ENCODE measurements at places on chromosomes 11 and 22.

GRCh38 chr11:105167244-105167643, 27.7 kb upstream of the CARD18 start:
- DNase-seq = no peak

GRCh38 chr11:8624698-8625097, 30.7 kb upstream of the STK33 start:
- no peak for DNase-seq

DNA sequence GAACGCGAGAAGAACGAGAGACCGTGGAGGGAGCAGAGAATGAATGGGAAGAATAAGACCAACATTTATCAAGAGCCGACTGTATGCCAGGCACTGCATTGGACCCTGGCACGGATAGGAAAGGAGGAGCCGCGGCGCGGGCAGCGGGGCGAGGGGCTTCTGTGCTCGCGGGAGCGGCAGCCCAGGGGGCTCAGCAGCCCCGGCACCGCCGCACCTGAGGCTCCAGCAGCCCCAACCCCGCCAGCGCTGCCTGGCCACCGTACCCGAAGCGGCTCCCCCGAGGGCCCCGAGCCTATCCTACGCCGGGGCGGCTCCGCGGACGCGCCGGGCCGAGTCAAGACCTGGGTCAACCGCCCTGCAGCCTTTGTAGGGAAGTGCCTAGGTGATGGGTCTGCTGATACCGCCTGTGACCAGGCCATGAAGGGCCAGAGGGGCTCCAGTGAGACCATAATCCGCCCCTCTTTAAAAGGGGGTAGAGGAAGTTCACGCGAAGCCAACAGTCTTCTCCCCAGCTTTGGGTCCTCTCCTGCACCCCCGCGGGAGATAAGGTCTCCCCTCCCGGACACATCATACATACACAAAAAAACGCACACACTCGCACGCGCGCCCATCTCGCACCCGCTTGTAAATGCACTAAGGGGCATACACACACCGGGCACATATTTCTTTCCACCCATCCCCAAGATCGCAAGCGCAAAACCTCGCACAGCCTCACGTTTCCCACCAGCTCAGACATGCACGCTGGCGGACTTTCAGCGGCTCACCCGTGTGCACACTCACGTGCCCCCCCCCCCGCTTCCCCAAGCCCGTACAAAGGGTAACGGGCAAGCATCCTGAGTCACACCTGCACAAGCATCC, 935 bp upstream of the RTN4RL2 start:
- DNase-seq = no peak

DNA sequence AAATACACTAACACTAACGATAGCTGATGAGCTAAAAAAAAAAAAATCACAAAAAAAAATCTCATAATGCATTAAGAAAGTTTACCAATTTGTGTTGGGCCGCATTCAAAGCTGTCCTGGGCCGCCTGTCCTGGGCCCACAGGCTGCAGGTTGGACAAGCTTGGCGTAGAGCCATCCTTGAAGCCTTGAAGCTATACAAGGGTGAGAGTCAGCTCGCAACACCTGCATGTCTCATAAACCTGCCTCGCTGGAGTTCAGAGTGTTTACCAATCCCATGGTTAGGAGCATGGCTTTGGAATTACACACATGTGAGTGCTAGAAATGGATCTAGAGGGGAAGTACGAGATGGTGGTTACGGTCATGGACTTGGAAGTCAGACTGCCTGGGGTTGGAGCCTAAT, 453.7 kb downstream of the INSC start:
- DNase-seq = no peak

DNA sequence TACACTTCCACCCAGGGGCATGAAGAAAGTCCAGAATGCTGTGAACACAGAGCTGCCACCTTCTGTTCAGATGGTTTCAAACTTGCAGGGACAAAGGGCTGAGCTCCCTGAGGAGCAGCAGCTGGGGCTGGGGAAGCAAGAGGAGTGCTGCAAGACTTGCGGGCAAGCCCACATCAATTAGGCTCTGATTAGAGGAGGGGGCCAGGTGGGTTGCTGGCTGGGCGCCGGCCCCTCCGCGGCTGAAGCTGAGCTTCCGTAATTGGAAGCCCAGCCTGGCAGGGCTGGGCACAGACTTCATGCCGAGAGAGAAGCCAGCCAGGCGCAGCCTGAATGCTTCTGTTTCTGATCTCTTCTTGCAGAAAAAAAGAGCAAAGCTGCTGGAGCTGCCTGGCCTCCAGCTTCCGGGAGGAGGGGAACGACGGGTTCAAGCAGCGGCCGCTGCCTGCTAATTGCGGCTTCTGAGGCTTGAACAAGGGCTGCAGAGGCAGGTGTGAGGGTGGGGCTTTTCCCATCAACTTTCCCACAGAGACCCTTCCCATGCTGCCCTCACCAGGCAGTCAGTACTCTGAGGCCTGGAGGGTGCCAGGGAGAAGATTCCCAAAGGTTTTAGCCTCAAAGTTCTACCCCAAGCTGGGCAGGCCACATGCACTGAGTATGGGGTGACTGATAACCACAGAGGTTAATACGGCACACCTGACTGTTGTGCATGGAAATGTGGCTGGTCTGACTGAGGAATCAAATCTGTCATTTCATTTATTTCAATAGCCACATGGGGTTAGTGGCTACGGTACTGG, 91.1 kb upstream of the LMO1 start:
- no peak for DNase-seq

DNA sequence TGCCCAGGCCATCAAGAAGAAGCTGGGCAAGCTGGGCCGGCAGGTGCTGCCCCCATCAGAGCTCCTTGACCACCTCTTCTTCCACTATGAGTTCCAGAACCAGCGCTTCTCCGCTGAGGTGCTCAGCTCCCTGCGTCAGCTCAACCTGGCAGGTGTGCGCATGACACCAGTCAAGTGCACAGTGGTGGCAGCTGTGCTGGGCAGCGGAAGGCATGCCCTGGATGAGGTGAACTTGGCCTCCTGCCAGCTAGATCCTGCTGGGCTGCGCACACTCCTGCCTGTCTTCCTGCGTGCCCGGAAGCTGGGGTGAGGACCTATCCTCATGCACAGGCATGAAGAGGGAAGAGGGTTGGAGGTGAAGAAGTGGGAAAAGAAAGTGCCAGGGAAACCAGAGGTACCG, 5.3 kb upstream of the NHERF4 start:
- no peak for DNase-seq

GRCh38 chr22:41175546-41175945, 29.6 kb upstream of the L3MBTL2 start:
- DNase-seq = no peak

GRCh38 chr11:126138636-126139035, 72.8 kb downstream of the RPUSD4 start:
- no peak for DNase-seq

- no peak for DNase-seq
Observed at GRCh38 chr11:128058580-128059208, 528.7 kb downstream of the ETS1 start.

GRCh38 chr11:44658506-44658850, 68.3 kb upstream of the TSPAN18 start:
- no peak for DNase-seq

- no peak for DNase-seq
Observed at GRCh38 chr11:2797121-2797711, 88.4 kb downstream of the CDKN1C start.

GRCh38 chr11:113351068-113351450, 36.5 kb upstream of the ANKK1 start:
- DNase-seq = no peak

DNA sequence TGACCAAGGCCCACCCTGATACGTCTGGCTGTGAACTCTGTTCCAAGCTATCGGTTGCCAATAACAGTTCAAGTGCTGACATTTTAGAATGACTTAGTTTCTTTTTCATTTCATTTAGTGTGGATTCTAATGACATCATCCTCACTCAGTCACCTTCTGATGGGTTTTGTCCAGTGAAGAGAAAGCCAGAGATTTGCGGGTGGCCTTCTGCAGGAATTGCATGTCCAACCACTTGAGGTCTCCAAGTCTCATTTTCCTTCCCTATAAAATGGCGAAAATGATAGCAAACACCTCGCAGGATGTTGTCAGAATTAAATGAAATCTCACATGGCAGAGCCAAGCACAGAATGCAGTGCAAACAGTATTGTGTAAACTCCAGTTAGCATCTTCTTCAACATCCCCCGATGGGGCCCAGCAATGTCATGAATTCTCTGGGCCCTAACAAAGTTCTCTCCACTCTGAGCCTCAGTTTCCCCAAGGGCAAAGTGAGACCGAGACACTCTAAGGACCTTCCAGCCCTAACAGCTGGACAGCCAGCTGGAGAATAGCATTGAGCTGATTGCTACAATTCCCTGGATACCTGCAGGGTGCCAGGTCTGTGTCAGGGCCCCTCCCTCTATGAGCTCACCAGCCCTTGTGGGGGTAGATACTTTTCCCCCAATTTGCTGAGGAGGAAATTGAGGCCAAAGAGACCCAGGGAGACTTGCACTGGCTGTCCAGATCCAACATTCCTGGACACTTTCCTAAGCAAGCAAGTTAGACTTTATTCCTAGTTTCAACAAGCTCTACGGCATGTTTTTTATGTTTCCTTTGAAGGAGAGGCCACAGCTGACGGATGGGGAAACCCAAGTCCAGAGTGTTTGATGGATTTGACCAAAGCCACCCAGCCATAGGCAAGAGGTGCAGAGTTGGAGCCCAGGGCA, 286.7 kb downstream of the MN1 start:
- DNase-seq = no peak

GRCh38 chr22:30864441-30865420, 103.8 kb downstream of the MORC2 start:
- DNase-seq = no peak

DNA sequence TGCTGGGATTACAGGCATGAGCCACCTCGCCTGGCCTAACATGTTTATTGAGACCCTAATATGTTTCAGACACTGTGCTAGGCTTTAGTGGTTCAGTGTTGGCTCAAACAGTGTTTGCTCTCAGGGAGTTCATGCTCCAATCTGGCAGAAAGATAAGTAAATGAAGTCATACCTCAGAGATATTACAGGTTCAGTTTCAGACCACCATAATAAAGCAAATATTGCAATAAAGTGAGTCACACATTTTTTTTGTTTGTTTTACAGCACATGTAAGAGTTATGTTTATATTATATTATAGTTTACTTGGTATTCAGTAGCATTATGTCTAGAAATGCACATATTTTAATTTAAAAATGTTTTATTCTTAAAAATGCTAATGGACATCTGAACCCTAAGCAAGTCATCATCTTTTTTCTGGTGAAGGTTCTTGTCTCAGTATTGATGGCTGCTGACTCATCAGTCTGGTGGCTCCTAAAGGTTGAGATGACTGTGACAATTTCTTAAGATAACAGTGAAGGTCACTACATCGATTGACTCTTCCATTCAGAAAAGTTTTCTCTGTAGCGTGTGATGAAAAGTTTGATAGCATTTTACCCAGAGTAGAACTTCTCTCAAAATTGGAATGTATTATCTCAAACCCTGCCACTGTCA, 243.0 kb upstream of the ANO5 start:
- no peak for DNase-seq

GRCh38 chr11:119688356-119688755, 40.6 kb downstream of the NECTIN1 start:
- DNase-seq = no peak

- DNase-seq = no peak
Observed at GRCh38 chr11:131938351-131938751, 567.9 kb downstream of the NTM start.

- DNase-seq = no peak
Observed at GRCh38 chr11:2999464-2999998, 7.4 kb upstream of the NAP1L4 start.

- DNase-seq = no peak
Observed at GRCh38 chr11:98180921-98181320, 839.8 kb upstream of the CNTN5 start.

DNA sequence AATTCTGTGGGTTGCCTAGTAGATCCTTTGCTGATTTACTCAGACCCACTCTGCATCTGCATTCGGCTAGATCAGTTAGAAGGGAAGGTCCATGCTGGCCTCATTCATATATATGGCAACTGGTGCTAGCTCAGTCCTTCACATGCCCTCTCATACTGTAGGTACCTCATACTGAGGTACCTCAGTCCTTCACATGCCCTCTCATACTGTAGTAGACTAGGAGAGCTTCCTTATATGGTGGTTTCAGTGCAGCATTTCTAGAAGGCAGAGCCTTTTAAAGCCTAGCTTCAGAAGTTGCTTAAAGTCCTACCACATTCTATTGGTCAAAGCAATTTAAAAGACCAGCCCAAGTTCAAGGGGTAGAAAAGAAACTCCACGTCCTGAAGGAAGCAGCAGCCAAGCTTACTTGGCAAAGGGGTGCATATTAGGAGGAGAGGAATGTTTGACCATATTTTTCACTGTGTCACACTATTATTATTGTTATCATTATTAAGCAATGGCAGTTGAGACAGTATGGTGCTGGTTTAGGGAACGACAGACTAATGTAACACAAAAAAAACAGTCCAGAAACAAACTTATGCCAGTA, 356.4 kb downstream of the DYNC2H1 start:
- DNase-seq = no peak
